Cardiac muscle cell (in vitro differentiated cells and primary cell): ENCODE measurements at places on chromosomes 1 and 21. TPM values are rescaled to one million over a fixed set of nuclear protein-coding genes. Genes with fewer than 3 reads are reported as not detected.

DNA sequence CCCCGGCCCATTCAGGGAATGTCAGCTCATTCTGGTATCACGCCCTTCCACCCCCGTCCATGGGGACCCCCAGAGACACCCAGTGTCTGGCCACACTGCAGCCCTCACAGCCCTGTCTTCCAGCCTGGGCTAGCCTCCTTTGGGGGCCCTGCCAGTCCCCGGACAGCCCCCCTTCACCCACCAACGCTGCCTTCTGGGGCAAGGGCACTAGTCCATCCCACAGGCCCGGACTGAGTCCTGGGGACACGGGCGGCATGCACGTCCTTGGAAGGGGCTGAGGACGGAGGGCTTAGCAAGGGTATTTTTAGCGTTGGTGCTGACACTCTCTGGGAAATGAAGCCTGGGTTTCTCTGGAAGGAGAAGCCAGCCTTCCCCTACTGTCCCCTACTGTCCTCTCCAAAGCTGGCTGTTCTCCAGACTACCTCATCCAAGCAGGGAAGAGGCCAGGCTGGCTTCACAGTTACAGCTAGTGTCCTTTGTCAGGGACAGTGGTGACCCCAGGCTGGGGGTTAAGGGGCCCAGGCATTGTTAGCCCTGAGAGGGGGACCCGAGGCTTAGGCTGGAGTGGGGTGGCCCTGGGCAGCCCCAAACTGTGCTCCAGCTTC is 39.5 kb downstream of the COQ8A start:
- H3K4me1 ChIP-seq = peaks cover 28% of the 10 kb centered on the region
- DNase-seq = no peak
- H3K36me3 ChIP-seq = no peaks in the 10 kb centered on the region
- H3K27ac ChIP-seq = peak overlapping the region; percentile 93
- H3K4me3 ChIP-seq = no peak overlapping the region

SLAMF1 gene
- total RNA-seq = not detected in 2 replicates

TMEM269 gene
- 0.21 and 0.69 TPM in 2 replicates for total RNA-seq

UHMK1 gene
- total RNA-seq = 9.0 and 17.2 TPM in 2 replicates

DNA sequence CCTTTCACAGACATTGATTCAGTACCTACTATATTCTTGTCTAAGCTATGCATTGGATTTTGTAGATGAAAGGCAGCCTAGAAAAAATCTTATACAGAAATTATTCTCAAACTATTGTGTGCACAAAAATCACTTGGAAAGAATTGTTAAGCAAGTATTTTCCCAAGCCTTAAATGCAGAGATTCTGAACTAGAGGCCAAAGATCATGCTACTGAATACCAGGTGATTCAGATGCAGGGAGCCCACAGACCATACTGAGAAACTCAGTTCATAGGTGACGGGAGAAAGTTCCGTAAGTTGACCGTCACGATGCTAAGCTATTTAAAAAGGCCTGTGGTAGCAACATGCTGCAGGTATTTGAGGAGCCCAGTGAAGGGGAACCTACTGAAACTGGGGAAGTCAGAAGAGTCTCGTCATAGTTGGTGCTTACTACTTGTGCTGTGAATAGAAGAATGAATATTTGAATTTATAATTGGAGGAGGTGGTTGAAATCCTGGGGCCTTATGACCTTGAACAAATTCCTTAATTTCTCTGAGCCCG is 150.8 kb downstream of the NFIA start:
- no peak for DNase-seq
- no peak overlapping the region for H3K4me3 ChIP-seq
- no peaks in the 10 kb centered on the region for H3K36me3 ChIP-seq
- no peaks in the 10 kb centered on the region for H3K4me1 ChIP-seq
- H3K27me3 ChIP-seq = no peaks in the 10 kb centered on the region

SLC45A3 gene
- total RNA-seq = 4.9 and 10.4 TPM in 2 replicates

GRCh38 chr1:201475915-201476669 is 7.1 kb upstream of the PHLDA3 start:
- no peak overlapping the region for H3K27ac ChIP-seq
- H3K4me3 ChIP-seq = no peak overlapping the region
- H3K27me3 ChIP-seq = peaks cover 8% of the 10 kb centered on the region

LAX1 gene
- total RNA-seq = not detected in 2 replicates

DNA sequence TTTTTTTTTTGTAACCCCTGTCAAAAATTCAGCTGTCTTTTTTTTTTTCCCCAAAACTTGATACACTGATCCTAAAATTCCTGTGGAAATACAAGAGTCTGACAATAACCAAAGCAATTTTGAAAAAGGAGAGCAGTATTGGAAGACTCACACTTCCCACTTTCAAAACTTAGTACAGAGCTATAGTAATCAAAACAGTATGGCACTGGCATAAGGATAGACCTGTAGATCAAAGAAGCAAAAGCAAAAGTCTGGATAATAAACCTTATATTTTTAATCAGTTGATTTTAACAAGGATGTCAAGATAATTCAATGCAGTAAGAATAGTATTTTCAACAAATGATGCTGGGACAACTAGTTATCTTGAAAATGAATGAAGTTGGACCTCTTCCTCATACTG is 17.3 kb downstream of the FBXO28 start:
- no peak overlapping the region for H3K27ac ChIP-seq
- H3K36me3 ChIP-seq = peaks cover 42% of the 10 kb centered on the region
- no peak for DNase-seq
- no peaks in the 10 kb centered on the region for H3K4me1 ChIP-seq
- no peak overlapping the region for H3K4me3 ChIP-seq
- no peaks in the 10 kb centered on the region for H3K27me3 ChIP-seq

DNA sequence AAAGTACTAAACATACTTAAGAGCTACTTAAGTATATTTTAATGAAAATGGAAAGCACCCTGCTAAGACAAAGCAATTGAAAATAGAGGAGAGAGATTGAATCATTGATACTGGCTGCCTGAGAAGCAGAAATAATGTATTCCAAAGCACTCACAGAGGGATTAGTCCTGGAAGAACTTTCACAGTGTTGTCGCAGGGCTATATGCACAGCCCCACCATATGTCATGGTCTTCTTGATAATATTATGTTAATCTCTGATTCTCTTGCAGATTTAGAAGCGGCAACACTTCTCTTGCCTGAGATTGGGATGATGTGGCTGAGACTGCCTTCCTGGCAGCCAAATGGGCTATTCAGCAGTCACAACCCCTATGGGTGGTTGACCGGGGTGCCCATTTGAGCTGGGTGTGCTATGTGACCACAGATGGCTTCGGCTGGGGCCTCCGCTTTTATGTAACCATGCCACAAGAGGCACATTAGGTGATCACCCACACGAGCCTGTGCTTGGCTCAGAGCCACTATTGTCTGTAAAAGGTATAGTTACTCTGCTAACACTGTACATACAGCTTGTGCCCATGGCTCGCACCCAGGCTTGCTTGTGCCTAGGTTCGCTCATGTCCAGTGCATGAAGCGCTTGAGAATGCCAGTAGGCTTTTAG is 152.2 kb upstream of the SGIP1 start:
- no peaks in the 10 kb centered on the region for H3K4me1 ChIP-seq
- no peak for DNase-seq
- no peaks in the 10 kb centered on the region for H3K36me3 ChIP-seq
- no peak overlapping the region for H3K4me3 ChIP-seq
- H3K27ac ChIP-seq = no peak overlapping the region

- peak within 1 kb of the TSS; percentile 83 for H3K27ac ChIP-seq
- peak; percentile 75 for DNase-seq
- peak within 1 kb of the TSS; percentile 80 for H3K4me3 ChIP-seq
- no peaks in the 10 kb centered on the region for H3K27me3 ChIP-seq
- peaks cover 15% of the 10 kb centered on the region for H3K4me1 ChIP-seq
These were observed at the start of gene VANGL1 for GRCh38 chr1:115641762-115642167. VANGL1 (plus strand) TSS chr1:115641970; CDS start chr1:115651414, 9,444 bp downstream.

- no peaks in the 10 kb centered on the region for H3K4me1 ChIP-seq
- H3K27ac ChIP-seq = no peak overlapping the region
- H3K36me3 ChIP-seq = no peaks in the 10 kb centered on the region
- no peaks in the 10 kb centered on the region for H3K27me3 ChIP-seq
- H3K4me3 ChIP-seq = no peak overlapping the region
These were observed 112.6 kb downstream of the LRIG2 start for GRCh38 chr1:113185463-113186104.

GRCh38 chr1:56255516-56256152 is 323.7 kb downstream of the PLPP3 start:
- no peak overlapping the region for H3K27ac ChIP-seq
- DNase-seq = no peak
- H3K4me3 ChIP-seq = no peak overlapping the region

GRCh38 chr1:228756457-228756856 is 21.2 kb downstream of the RHOU start:
- peaks cover 15% of the 10 kb centered on the region for H3K4me1 ChIP-seq
- H3K27me3 ChIP-seq = peaks cover 33% of the 10 kb centered on the region
- DNase-seq = no peak
- no peaks in the 10 kb centered on the region for H3K36me3 ChIP-seq
- H3K27ac ChIP-seq = no peak overlapping the region

DNA sequence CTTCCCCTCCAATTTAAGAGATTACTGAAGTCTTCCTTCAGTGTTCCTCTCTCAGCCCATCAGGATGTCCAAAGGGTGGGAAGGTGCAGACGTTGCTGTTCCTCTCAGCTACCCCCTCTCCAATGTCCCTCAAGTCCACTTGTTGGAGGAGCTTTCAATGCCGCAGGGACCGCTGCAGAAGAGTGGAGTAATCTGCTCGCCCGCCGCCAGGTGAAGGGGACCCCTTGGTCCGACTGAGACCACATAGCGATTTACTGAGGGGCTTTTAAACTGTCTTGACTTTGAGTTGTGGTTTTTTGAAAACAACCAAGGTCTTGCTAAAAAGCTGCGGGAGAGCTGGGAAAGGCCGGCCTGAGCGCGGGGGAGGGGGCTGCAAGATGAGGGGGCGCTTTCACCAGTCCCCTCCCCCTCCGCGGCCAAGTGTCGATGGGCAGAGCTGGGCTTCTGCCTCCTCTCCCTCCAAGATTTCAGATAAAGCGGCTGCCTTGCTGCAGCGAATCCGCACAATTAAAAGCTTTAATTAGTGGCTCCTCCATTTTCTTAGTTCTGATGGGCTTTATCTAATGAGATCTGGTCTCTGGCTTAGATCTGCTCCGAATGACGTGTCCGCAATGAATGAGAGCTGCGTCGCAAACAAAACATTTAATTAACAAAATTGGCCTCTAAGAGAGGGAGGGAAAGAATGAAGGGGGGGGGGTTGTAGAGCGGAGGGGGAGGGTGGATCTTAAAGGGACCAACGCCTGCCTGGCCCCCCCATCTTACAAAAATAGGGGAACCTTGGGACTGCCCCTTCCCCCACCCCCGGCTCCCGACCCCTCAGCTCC is 5.9 kb downstream of the LMO4 start:
- DNase-seq = peak; percentile 60
- peaks cover 8% of the 10 kb centered on the region for H3K36me3 ChIP-seq
- no peaks in the 10 kb centered on the region for H3K27me3 ChIP-seq
- peaks cover 52% of the 10 kb centered on the region for H3K4me1 ChIP-seq
- peak overlapping the region; percentile 45 for H3K4me3 ChIP-seq
- peak overlapping the region; percentile 73 for H3K27ac ChIP-seq

IER5 gene
- total RNA-seq = 5.5 and 15.2 TPM in 2 replicates

DNA sequence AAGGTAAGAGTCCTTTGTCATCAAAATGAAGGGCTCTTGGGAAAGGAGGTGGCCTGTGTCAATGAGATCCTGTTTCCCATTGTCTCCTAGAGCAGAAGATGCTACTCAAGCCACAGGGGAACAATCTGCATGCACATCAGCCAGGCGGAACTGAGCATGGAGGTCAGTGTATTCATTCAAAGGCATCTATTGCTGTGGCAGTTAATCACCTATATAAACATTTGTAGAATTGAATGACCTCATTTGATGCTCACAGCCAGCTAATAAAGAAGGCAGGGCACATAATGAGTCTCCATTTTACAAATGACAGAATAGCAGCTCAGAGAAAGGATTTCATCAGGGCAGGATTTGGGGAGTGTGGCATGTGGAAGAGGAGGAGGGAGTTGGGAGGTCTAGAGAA is 5.7 kb upstream of the FYB2 start:
- DNase-seq = no peak
- no peak overlapping the region for H3K27ac ChIP-seq
- H3K27me3 ChIP-seq = no peaks in the 10 kb centered on the region
- H3K4me1 ChIP-seq = no peaks in the 10 kb centered on the region

- peak overlapping the region; percentile 91 for H3K27ac ChIP-seq
- H3K36me3 ChIP-seq = no peaks in the 10 kb centered on the region
- no peak for DNase-seq
- H3K4me1 ChIP-seq = peaks cover 16% of the 10 kb centered on the region
- H3K27me3 ChIP-seq = no peaks in the 10 kb centered on the region
- no peak overlapping the region for H3K4me3 ChIP-seq
These were observed 32.1 kb downstream of the ADCY10 start for GRCh38 chr1:167881786-167882185.

DNA sequence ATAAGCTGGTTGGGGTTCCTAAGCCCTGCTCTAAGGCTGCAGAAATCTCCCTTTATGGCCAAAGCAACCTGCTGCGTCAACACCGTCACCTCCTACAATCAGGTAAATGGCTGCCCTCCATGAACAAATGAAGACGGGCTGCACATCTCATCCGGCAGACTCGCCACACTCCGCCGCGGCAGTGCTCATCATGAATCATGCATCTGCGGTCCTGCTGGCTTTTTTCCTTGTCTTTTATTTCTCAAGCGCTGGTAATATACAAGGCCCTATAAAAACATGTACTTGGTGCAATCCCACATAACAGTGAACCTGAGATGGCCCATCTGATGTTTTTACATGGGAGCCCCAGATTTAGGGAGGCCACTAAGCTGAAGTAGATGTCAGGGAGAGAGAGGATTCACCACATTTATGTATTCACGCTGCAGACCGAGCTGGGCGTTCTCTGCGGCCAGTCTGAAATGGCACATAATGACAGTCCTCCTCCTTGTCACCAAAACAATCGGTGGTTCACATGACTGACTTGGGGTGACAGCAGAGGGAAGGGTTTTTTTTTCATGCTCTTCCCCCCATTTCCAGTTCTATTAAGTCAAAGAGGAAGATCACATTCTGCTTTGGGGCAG is 91.6 kb downstream of the KAZN start:
- H3K27ac ChIP-seq = no peak overlapping the region
- H3K27me3 ChIP-seq = no peaks in the 10 kb centered on the region
- no peaks in the 10 kb centered on the region for H3K4me1 ChIP-seq
- H3K4me3 ChIP-seq = no peak overlapping the region
- DNase-seq = no peak

- H3K27me3 ChIP-seq = no peaks in the 10 kb centered on the region
- H3K36me3 ChIP-seq = no peaks in the 10 kb centered on the region
- DNase-seq = no peak
- no peak overlapping the region for H3K4me3 ChIP-seq
- H3K27ac ChIP-seq = no peak overlapping the region
These were observed 15.2 kb downstream of the CDK18 start for GRCh38 chr1:205519541-205520131.

GRCh38 chr1:215530401-215530984 is 36.6 kb upstream of the KCTD3 start:
- H3K4me1 ChIP-seq = no peaks in the 10 kb centered on the region
- DNase-seq = no peak
- no peak overlapping the region for H3K27ac ChIP-seq
- H3K27me3 ChIP-seq = peaks cover 4% of the 10 kb centered on the region
- no peak overlapping the region for H3K4me3 ChIP-seq

- H3K36me3 ChIP-seq = no peaks in the 10 kb centered on the region
- peak; percentile 29 for DNase-seq
- H3K27ac ChIP-seq = no peak overlapping the region
- peaks cover 24% of the 10 kb centered on the region for H3K4me1 ChIP-seq
- no peaks in the 10 kb centered on the region for H3K27me3 ChIP-seq
- H3K4me3 ChIP-seq = no peak overlapping the region
These were observed 43.2 kb downstream of the NEK2 start for GRCh38 chr1:211632117-211632807.
